ENCODE measurements at places on chromosomes 2 and 18.

GRCh38 chr18:60149316-60149715 lies 223.3 kb downstream of the MC4R start:
- DNase-seq, result no peak

GRCh38 chr2:181164699-181165098 lies 184.3 kb downstream of the UBE2E3 start:
- no peak for DNase-seq

GRCh38 chr18:55142410-55142809 lies 183.1 kb upstream of the CCDC68 start:
- no peak for DNase-seq

DNA sequence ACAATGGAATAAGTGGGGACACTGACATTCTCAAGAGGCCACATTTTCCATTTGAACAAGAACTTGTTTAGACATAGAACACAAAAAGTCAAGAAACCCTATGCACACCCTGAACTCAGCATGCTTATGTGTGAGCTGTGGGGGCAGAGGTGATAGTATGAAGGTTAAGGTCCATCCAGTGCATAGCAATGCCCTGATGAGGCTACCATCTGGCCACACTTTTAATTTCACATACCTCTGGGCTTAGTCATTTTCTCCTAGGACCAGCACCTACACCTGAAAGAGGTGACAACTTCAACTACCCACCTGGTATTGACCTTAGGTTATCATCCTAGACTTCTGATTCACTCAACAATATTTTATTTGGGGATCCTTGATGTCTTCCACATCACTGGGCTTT lies 139.8 kb downstream of the PIK3C3 start:
- no peak for DNase-seq

GRCh38 chr2:9747396-9747795 lies 95.9 kb upstream of the TAF1B start:
- DNase-seq, result no peak

DNA sequence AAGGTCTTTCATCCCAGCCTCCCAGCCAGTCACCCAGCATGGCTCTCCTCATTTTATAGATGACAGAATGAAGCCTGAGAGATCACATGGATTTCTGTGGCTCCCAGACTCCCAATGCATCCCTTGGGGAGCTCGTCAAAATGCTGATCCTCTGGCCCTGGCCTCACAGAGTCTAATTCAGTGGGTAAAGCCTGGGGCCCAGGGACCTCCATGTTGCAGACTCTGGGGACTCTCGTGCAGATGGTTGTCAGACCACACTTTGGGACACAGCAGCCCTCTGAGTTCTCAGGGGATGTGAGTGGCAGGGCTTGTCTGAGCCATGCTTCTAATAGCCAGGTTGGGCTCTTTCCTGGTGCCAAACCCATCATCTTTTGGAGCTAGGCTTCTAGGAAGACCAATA lies 97.0 kb downstream of the CTIF start:
- DNase-seq, result no peak

DNA sequence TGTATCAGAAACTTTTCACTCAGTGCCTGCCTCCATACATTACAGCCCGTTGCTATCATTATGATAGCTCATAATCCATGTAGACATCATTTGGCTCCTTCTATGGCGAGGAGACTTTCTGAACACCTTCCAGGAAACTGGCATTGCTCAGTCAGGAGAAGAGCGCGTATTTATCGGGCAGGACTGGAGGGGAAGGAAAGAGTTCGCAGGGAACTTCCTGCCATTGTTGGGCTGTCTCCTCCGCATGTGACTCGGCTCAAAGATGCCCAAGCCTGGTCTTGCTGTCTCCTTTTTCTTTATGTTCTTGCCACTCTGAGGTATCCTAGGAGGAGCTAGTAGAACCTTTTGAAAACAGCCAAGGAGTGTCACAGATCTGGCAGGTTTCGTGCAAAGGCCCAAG lies 156.8 kb downstream of the CTIF start:
- no peak for DNase-seq

- DNase-seq, result no peak
These were observed 40.6 kb downstream of the SPC25 start for GRCh38 chr2:168849610-168850009.
